Spleen (tissue), 13 donors: ENCODE measurements at places on chromosomes 6 and 20. TPM values are rescaled to one million over a fixed set of nuclear protein-coding genes. Genes with fewer than 3 reads are reported as not detected.

- no peaks in the 10 kb centered on the region for H3K27me3 ChIP-seq
- peaks cover 12% of the 10 kb centered on the region for H3K4me1 ChIP-seq
- H3K27ac ChIP-seq: no peak overlapping the region
- DNase-seq: no peak
- no peak overlapping the region for H3K4me3 ChIP-seq
Observed at GRCh38 chr6:34748757-34749156, 8.5 kb upstream of the SNRPC start.

- DNase-seq: no peak
- no peaks in the 10 kb centered on the region for H3K36me3 ChIP-seq
- H3K4me3 ChIP-seq: no peak overlapping the region
- H3K27me3 ChIP-seq: no peaks in the 10 kb centered on the region
- H3K27ac ChIP-seq: no peak overlapping the region
Observed at GRCh38 chr6:135167617-135168016, 13.5 kb upstream of the MYB start.

Gene SRSF3
- 271 TPM for total RNA-seq

GRCh38 chr6:82362144-82362543 is 1.5 kb upstream of the TPBG start:
- H3K4me3 ChIP-seq: no peak overlapping the region
- H3K4me1 ChIP-seq: peaks cover 32% of the 10 kb centered on the region
- no peak for DNase-seq
- H3K27me3 ChIP-seq: no peaks in the 10 kb centered on the region
- H3K36me3 ChIP-seq: no peaks in the 10 kb centered on the region

DNA sequence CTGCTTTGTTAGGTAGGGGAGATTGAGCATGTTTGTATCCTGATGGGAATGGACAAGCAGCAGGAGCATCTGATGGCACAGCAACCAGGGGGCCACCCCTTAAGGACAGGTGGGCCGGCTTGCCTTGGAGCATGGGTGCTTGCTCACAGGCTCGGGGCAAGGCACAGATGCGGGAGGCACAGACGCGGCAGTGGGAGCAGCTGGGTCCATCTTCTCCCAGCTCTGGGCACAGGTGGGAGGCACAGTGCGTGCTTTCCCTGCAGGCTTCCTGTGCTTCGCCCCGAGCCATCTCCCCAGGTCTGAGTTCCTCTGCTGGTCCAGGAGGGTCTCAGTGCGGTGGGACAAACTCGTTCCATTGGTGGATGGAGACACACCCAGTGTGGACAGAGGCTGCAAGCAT is 73.6 kb upstream of the BHLHE23 start:
- H3K36me3 ChIP-seq: no peaks in the 10 kb centered on the region

GRCh38 chr20:61219021-61219431 is 33.0 kb upstream of the CDH4 start:
- H3K27ac ChIP-seq: no peak overlapping the region
- no peak for DNase-seq
- no peak overlapping the region for H3K4me3 ChIP-seq
- no peaks in the 10 kb centered on the region for H3K4me1 ChIP-seq
- peaks cover 44% of the 10 kb centered on the region for H3K27me3 ChIP-seq
